ENCODE measurements at places on chromosomes 13 and 19.

DNA sequence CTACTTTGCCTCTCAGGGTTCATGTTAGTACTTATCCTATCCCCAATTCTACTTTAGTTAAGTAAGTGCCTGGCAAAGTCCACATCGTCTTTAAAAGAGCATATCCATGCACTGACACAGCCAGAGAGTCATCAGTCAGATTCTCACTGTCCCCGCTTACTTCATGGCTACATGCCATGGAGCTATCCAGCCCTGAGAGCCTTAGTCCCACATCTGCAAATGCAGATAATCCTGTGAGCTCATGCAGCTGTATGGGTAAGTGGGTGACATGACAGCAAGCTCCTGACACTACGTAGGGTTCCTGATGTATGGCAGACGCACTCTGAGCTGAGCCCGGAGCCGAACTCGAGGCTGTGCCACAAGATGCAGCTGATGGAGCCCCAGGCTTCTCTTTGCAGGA is 661.5 kb downstream of the LIG4 start:
- no peak for DNase-seq

- DNase-seq = no peak
Measured at GRCh38 chr19:18147396-18147795, 5.6 kb upstream of the PIK3R2 start.

- no peak for DNase-seq
Measured at GRCh38 chr19:56736571-56736970, 65.0 kb upstream of the ZNF835 start.

DNA sequence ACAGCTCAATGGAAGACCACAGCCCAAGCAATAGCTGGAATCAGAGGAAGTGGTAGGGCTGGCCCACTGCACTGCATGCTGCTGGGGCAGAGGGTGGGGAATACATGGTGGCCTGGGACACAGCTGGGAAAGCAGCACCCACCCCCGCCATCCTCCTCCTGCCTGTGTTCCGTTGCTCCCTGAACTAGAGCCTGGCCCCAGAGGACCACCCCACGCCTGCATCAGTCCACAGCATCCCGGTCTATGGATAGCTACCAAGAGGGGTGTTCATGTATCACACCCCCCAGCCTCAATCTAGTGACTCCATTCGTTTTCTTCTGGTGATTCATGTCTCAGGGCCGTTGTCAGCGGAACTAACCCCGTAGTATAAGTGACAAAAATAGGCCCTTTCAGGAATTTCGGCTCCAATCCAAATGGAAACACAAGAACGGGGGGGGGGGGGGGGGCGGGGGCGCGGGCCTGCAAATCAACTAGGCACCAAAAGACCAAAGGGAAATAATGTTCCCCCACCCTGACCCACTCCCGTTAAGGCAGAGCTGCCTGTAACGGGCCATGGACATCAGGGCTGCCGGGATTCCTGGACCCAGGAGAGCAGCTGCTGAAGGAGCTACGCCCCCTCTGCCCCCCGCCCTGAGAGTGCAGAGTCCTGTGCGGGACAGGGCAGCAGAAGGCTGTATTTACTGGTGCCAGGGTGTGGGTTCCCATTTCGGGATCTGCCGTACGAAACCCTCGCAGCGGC is 18.9 kb upstream of the EPHX3 start:
- no peak for DNase-seq

DNA sequence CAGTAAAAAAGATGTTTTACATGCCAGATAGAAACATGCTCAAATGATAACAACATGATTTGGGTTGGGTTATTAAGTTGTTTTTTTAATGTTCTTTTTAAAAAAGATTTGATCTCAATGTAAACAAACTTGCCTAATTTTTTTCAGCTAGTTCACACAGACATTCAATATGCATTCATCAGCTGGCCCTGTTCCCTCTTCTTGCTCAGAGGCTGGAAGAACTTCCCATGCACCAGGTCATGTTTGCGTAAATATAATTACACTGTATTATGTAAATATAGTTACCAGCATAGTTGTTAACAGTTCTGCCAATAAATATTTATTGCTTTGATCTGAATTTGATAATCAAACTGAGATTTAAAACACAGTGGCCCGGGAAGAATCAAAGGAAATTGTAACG is 70.6 kb downstream of the ATP11A start:
- no peak for DNase-seq

DNA sequence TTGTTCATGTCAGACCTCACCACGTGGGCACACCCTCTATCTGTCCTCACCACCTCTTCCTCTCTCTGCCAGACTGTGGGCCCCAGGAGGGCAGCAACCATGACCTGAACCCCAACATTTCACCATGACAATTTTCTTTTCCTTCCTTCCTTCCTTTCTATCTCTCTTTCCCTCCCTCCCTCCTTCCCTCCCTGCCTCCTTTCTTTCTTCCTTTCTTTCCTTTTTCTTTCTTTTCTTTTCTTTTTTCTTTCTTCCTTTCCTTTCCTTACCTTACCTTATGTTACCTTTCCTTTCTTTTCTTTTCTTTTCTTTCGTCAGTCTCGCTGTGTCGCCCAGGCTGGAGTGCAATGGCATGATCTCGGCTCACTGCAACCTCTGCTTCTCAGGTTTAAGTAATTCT is 8.7 kb upstream of the FCER2 start:
- no peak for DNase-seq

GRCh38 chr13:32195713-32196112 is 119.5 kb downstream of the ZAR1L start:
- DNase-seq = no peak

All from GM10248 (cell line).